ENCODE measurements at places on chromosomes 1 and 21.

DNA sequence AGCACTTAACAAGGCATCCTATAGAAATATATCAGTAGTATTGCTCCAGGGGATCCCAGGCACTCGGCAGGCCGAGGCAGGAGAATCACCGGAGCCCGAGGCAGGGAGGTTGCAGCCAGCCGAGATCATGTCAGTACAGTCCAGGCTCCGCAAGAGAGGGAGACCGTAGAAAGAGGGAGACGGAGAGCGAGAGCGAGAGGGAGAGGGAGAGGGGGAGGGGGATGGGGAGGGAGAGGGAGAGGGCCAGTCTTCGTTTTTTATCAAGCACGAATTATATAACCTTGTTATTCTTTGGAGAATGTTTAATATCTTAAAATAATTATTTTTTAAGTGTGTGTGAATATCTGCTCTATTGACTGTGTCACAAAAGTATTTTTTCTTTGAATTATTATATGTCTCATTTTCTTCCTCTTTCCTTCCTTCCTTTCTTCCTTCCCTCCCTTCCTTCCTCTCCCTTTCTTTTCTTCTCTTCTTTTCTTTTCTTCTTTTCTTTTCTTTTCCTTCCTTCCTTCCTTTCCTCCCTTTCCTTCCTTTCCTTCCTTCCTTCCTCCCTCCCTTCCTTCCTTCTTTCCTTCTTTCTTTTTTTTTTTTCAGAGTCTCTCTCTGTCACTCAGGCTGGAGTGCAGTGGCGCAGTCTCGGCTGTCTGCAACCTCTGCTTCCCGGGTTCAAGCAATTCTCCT is 233.7 kb downstream of the SRGAP2C start:
- DNase-seq: no peak

DNA sequence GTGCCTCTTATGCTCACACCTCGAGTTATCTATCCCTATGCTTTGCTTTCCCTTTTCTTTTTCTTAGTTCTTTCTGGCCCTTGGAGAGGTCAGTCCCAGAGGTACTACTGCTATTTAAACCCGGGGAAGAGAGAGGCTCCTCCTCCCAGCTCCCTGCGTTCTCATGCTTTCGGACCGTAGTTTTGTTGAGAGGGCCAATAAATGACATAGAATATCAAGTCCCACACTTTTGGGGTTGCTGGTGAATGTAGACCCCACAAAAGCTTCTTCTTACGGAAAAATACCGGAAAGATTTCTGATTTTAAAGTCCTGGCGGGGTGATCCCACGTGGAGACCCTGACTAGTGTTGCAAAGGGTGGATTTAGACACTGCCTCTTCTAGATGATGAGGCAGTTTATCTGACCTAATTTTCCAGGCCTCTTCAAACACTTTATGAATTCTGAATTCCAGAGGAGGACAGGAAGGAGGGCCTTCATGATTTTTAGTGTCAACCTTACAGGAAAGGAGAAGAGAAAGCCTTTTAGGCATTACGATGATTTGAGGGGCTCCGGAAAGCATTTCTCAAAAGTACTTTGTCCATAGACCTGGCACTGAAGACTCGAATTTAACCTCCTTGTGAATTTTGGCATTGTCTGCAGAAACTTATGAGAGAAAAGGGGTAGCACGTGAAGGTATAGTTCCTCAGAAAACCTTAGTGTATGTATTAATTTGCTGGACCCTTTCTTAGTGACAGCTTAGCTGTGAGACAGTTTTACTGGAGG is 694 bp downstream of the TMEM167B start:
- DNase-seq: no peak

DNA sequence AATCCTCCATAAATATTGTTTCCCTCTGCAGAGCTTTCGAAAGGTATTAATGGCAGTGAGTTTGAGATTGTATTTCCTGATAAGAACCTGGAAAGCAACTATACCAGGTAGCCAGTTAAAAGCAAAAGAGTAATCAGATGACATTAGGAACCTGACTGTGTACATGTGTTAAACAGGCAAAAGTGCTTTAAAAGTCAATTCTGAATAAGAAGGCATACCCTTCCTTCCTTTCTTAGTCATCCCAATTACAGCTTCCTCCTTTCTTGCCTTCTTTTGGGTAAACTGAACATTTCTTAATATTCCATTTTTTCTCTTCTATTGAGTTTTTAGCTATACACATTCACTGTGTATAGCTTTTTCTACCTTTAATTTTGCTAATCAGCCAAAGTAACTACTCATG is 144.7 kb downstream of the ZNF281 start:
- no peak for DNase-seq

DNA sequence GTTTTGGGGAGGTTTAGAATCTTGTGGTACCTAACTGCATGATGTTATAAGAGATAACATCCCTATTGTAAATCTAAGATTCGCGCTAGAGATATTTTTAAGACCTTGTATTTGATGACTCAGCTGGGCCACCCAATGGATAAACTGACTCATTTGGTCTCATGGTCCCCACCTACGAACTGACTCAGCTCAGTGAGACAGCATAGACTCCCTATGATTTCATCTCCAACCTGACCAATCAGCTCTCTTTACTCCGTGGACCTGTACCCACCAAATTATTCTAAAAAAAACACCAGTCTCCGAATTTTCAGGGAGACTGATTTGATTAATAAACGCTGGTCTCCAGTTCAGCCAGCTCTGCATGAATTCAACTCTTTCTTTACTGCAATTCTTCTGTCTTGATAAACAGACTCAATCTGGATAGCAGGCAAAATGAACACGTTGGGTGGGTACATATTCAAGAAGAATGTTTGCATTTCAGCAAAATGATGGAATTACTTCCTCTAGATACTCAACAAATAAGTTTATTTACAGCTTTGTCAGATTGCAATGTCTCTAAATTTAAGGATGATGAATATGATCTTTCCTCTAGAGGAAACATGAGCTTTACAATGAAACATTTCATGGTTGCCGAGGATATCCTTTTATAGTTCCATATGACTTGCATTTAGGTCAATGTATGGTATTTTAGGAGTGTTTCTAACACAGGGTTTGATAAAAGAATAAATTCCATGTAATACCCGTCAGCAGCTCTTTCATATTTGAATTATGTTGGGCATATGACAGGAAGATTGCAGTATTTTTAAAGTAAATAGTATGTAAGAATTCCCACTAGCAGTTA is 516.6 kb upstream of the RGS18 start:
- no peak for DNase-seq

DNA sequence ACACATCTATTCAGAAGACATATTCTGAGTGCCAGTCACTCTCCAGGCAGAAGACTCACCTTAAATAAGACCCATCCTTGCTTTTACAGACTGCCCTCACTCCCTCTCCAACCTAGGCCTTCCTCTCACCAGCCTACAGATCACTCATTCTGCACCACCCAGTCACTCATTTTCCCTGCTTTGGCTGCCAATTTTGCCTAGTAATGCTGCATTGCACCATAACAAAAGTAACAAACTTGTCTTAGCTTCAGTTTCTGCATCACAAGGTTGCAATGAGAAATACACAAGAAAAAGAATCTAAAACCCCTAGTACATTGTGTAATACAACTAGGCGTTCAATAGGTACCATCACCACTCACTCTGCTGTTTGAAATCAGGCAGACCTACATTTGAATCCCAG is 292.4 kb downstream of the PLPP3 start:
- no peak for DNase-seq

DNA sequence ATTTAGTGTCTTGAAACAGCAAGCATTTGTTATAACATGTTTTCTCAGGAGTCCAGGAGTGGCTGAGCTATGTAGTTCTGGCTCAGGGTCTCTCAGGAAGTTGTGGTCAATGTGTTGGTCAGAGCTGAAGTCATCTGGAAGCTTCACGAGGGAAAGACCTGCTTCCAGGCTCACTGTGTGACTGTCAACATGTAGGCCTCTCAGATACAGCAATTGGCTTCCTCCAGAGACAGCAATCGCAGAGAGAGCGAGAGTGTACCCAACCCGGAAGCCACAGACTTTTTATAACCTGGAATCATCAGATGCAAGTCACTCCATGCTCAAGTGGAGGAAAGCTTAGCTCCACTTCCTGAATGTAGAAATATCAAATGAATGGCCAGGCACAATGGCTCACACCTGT is 40.9 kb downstream of the TNFRSF9 start:
- DNase-seq: no peak

GRCh38 chr1:225253784-225254183 is 174.1 kb downstream of the LBR start:
- no peak for DNase-seq

DNA sequence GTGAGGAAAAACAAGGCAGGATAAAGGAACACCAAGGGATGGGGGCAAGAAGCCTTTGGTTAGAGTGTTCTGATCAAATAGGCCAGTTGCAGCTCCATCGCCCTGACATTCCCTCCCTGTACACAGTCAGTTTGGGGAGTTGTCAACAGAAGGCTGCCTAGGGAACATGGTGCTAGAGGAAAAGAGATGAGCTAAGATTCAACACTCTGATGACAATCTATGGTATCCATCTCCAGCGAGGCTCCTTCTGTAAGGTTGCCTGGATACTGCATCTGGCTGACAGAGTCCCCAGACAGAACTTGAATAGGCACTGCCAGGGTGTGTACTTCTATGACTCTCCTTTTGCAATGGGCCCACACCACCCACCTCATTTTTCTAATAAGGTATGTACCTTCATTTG is 11.2 kb upstream of the SLAMF9 start:
- no peak for DNase-seq

GRCh38 chr1:36099681-36100341 is 11.1 kb downstream of the ADPRS start:
- peak; percentile 64 for DNase-seq

DNA sequence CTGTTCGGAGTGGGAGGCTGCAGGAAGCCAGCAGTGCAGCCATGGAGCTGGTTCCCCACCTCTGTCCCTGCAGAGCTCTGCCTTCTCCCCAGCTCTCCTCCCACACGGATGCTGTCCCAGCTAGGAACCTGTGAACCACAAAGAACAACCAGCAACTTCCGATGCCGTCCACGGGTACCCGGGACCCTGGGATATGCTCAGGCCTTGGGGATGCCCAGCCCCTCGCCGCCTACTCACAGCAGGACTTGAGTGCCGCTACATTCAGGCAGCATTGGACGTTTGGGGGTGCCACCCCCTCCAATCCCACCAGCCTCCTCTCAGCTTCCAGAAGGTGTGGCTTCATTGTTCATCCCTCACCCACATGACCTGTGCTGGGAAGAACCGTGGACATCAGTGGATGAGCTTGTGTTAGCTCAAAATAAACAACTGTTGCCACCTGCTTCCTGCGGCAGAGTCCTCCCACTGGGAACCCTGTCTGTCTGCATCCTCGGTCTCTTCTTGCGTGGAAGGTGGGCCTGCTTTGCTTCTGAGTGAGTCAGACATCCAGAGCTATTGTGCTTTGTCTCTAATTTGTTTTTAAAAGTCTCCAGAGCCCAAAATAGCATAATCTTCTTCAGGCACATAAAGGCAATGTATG is 20.1 kb upstream of the AJAP1 start:
- no peak for DNase-seq

DNA sequence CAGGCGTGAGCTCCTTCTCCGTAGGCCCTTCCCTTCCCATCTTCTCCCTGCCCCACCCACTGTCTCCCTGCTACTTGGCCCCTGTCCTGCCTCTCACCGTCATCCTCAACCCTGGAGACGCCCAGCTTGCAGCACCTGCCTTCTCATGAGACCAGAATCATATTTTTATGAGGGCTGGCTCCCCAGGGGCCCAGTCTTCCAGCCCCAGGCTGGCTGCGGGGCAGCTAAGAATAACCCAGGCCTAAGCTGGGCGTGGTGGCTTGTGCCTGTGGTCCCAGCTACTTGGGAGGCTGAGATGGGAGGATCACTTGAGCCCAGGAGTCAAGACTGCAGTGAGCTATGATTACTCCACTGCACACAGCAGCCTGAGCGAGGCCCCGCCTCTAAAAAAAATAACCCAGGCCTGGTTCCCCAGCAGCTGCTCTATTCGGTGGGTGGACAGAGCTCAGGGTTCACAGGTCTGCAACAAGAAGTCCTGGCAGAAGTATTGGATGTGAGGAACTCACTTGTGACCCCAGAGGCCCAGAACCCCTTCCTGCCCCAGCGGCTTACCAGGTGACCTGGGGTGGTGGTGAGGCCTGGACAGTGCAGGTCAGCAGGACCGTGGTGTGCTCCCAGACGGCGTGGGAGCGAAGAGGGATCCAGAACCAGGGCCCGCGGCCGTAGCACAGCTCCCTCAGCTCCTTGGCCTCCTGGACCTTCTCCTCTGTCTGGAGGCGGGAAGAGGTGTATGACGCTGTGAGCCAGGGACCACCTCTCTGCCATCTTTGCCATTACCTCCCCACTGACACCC is 6.4 kb downstream of the MYOM3 start:
- no peak for DNase-seq

GRCh38 chr1:54875000-54875399 is 12.0 kb downstream of the DHCR24 start:
- no peak for DNase-seq

- no peak for DNase-seq
These were observed 103.2 kb downstream of the SLC35F3 start for GRCh38 chr1:234007684-234008083.

DNA sequence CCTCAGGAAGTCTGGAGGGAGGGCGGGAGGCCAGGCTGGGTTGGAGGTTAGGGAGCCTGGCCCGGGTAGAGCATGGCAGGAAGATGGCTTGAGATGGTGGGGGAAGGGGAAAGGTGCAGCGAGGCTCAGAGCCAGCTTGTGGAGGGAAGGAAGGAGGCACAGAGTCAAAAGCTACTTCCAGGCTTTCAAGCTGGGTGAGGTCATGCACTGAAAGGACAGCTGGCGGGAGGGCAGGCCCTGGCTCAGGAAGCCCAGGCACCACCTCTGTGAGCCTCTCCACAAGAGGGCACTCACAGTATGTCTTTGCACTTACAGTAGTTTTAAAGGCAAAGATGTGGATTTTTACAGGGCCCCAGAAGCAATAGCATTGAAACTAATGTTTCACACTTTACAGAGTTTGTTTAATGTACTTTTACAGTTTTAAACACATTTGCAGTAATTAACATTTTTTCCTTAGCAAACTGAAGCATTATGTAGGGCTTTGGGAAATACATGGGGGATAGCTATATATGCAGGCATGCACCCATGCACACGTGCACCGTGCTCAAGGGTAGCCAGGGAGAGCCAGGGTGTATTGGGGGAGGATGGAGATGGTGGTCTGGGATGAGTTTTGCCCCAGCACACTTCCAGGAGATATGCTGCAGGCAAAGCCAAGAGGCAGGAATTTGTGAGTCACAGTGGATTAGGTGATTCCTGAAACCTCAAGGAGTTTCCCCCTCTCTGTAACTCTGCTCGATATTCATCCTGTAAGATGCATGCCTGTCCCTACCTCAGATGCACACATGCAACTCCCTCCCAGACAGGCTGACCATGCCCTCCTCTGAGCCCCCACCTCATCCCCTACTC is 6.1 kb upstream of the ADAM15 start:
- peak; percentile 76 for DNase-seq

DNA sequence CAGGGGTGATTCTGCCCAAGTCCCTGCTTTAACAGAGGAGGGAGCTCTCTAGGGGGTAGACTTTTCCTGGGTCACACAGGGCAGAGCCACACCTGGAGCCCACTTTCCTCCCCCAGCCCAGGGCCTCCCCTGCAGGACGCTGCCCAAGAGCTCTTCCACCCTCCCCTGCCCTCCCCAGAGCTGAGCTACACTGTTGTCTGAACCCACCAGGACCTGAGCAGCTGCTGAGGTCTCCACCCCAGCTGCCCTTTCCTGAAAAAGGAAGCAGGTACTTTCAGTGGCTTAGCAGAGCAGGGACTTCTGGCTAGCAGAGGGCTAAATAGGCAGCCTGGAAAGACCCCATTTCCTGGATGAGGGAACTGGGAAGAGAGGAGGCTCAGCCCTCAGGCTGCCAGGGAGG is 169.3 kb upstream of the ETV3 start:
- no peak for DNase-seq

Data from breast epithelium (tissue), 4 donors.